ENCODE measurements at places on chromosomes 5 and 9.

- no peak for DNase-seq
Measured at GRCh38 chr5:110623874-110624273, 102.6 kb downstream of the TMEM232 start.

GRCh38 chr5:142655339-142656267 lies 30.3 kb downstream of the FGF1 start:
- peak; percentile 42 for DNase-seq

GRCh38 chr9:79796411-79796810 lies 224.6 kb downstream of the TLE4 start:
- DNase-seq: no peak

- DNase-seq: no peak
Measured at GRCh38 chr9:109449036-109449798, 48.9 kb downstream of the PTPN3 start.

DNA sequence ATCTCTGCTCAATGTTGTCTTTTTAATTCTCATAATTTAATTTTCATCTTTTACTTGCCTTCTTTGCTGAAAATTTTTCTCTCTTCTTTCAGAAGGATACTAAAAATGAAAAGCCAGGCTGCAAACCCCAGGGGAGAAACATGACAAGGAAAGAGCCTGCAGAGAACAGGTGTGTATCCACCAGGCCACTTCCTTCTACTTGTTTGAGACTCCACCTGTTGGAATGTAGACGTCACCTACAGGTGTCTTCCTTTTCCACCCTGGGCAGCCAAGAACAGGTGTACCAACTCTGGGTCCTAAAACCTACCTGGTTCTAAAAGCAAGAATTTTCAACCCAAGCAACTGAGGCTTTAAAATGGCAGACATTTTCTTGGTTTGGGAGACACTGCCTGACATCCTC lies 166.8 kb downstream of the ATP10B start:
- no peak for DNase-seq

DNA sequence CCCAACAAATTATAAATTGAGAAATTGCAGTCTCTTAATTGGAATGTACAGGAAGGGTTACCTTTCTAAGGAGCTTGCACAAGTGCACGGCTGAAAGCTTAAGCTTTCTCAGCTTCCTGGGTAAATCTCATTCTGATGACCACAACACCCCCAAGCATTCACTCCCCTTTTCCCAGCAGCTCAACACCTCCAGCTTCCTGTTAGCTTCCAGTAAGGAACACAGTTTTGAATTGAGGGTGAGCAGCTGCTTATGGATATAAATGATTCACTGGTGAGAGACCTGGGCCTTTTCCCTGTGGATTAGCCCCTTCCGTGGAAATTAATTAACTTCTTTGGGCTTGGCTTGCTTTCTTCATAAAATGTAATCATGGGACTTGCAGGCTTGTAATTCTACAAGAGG lies 101.2 kb downstream of the SLC28A3 start:
- no peak for DNase-seq

- DNase-seq: no peak
Measured at GRCh38 chr5:141908796-141909195, 14.9 kb upstream of the DELE1 start.

DNA sequence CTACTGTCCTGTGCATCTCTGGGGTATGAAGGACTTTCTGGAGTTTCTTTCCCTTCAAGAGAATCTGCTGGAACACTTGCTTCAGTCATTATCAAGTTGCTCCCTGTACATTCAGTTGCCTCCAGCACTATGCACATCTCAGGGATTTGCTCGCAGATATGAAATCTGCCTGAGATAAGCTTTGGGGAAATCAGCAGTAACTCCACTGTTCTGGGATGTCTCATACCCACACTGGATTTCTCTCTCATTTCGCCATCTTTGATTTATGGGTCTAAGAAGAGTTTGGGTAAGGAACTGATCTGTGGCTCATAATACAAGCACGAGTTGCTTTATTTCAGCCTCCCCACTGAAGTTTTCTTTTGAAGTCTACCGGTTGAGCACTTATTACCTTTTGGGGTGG lies 585.6 kb downstream of the PSAT1 start:
- no peak for DNase-seq

- no peak for DNase-seq
Measured at GRCh38 chr5:151912360-151912759, 12.3 kb downstream of the GLRA1 start.
